ENCODE measurements at places on chromosomes 4 and X. TPM values are rescaled to one million over a fixed set of nuclear protein-coding genes. Genes with fewer than 3 reads are reported as not detected.

The RAB40AL gene
- total RNA-seq: 2.1 TPM

The PABPC5 gene
- total RNA-seq: 8.4 TPM

The OSTC gene
- total RNA-seq: 91.8 TPM

The PNMA3 gene
- 11.4 TPM for total RNA-seq

The FAM114A1 gene
- 126 TPM for total RNA-seq

The FGD1 gene
- 15.0 TPM for total RNA-seq

The XAGE1A gene
- total RNA-seq: not detected

The ARHGAP24 gene
- 52.7 TPM for total RNA-seq

The PRKG2 gene
- total RNA-seq: 5.0 TPM

The GYG2 gene
- 10.5 TPM for total RNA-seq

The SPANXD gene
- total RNA-seq: not detected

The ALAS2 gene
- 43.5 TPM for total RNA-seq

The ANOS1 gene
- 49.4 TPM for total RNA-seq

The OPN1MW2 gene
- total RNA-seq: not detected

The CDKL2 gene
- total RNA-seq: 8.1 TPM

The CLCN4 gene
- total RNA-seq: 53.7 TPM

The ERCC6L gene
- 2.7 TPM for total RNA-seq

The TMPRSS11D gene
- total RNA-seq: 0.71 TPM

The DRD5 gene
- 1.4 TPM for total RNA-seq

The HSFX1 gene
- total RNA-seq: 3.4 TPM

The EFHC2 gene
- total RNA-seq: 4.4 TPM

The NXF3 gene
- not detected for total RNA-seq

The STARD8 gene
- 10.2 TPM for total RNA-seq

The IL1RAPL1 gene
- total RNA-seq: 9.1 TPM

The RXFP1 gene
- 0.71 TPM for total RNA-seq

The PPP2R2C gene
- total RNA-seq: 10.1 TPM

The SSX2 gene
- not detected for total RNA-seq

Data from camera-type eye (tissue), 1 donor.